ENCODE measurements at places on chromosomes 1 and 21.

- no peak for DNase-seq
Measured at GRCh38 chr1:227764019-227764391, 28.8 kb downstream of the SNAP47 start.

GRCh38 chr21:44823179-44823660 lies 5.4 kb upstream of the SUMO3 start:
- no peak for DNase-seq

DNA sequence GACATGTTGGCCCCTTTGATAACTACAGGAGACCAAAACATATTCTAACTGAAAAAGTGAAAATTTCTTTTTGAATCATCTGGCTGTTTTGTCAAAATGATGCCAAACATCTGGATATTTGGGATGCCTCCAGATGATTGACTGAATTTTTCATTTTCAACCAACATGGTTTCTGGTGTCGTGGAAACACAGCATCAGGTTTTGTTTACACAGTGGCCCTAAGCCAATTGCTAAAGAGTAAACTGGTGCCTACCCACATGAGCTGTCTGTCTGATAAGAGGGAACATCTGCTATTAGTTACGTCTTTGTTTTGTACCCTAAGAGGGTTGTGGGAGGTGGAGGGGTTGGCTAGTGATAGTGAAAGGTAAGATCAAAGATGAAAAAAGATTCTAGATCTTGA lies 204.8 kb downstream of the KCNK2 start:
- DNase-seq = no peak

- DNase-seq = no peak
Measured at GRCh38 chr21:44982558-44983250, 42.9 kb downstream of the SLX9 start.

DNA sequence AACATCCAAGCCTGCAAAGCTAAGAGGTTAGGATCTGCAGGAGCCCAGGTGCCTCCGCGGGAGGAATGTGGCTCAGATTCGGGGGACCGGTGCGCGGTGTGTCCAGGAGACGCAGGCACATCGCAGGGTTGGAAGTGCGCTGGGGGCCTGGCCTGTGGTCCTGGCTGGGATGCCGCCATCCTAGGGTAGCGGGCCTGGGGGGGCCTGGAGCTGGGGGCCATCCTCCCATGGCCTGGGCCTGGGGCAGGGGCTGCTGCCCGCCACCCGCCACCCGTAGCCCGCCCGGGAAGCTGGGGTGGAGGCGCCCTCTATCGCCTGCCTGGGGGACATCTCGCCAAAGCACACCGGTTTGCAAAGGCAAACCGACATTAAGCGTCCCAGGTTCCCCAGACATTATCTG lies 170.6 kb upstream of the ARHGEF16 start:
- DNase-seq = no peak

GRCh38 chr1:67618285-67619018 lies 66.5 kb upstream of the GADD45A start:
- DNase-seq = no peak

GRCh38 chr1:154142358-154142757 lies 12.5 kb downstream of the NUP210L start:
- no peak for DNase-seq

DNA sequence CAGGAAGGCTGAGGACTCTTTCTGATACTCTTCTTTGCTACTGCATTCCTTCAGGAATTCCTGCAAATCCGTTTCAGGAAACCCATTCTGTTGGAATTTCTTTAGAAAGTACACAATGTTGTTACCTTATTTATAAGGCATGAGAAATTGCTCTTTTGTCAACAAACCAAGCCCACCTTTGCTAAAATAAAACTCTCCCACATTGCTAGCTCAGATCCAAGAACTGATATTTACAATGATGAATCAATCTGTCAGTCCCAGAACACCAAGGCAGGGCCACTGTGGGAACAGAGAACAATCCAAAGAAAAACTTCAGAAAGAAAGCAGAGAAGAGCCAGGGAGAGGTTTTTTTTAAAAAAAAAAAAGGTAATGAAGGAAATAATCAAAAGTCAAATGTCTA lies 36.6 kb upstream of the LPAR3 start:
- DNase-seq = no peak

DNA sequence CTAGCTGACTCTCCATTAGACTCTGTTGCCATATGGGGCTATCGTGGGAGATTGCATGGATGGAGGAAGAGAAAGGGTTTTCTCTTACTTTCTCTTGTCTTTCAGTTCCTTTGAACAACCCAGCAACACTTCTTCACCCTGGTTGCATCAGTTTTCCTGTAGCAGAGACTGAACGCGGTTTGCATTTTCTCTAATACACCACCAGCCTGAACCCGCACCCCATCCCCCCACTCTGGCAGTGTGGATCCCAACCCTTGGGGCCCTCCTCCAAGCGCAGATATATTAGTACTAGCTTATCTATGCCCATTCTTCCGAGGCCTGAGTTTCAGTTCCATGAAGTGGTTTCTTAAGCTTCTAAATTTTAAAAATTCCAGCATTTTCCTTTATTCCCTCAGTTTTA lies 12.6 kb downstream of the DR1 start:
- no peak for DNase-seq

DNA sequence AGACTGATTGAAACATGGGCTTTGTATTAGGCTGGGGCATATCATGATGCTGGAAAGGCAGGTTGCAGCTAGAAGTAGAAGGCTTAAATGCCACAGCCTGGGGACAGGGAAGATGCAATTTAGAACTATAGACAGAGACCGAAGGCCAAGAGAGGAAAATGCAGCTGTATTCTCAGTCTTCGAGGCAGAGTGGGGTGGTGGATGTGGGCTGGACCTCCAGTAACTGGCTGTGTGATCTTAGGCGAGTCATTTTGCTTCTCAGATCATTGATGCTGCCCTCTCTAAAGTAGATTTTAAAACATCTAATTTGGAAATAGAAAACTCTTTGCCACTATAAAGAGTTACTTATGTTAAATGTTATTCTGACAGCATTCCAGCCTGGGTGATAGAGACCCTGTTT lies 17.7 kb upstream of the SH2D2A start:
- DNase-seq = no peak

- DNase-seq = no peak
Measured at GRCh38 chr1:33176362-33176850, 5.4 kb downstream of the TRIM62 start.

DNA sequence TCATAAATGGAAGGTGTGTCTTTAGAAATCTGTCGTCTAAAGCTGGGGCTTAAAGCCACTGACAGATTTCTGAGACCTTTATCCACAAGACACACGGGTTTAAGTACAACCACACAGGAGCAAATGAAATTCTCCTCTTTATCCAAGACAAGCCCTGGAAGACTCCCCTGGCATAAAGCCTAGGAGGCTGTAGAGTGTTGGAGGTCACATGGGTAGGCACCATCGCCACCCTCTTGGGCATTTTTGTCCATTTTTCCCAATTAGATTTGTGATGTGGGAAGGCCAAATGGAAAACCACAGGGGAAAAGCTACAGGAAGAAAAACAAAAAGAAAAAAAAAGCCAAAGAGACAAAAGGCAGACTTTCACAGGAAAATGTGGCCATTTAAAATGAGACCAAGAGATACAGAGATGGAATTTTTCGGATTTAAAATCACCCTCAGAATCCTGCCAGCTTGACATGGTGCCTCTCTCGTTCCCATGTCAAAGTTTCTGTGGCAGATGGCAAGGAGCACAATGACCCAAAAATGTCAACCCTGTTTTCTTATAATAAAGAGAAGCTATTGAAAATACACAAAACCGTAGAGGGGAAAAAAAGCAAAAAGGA lies 91.9 kb downstream of the PLD5 start:
- no peak for DNase-seq

GRCh38 chr1:100308777-100309176 lies 42.8 kb downstream of the RTCA start:
- DNase-seq = no peak

DNA sequence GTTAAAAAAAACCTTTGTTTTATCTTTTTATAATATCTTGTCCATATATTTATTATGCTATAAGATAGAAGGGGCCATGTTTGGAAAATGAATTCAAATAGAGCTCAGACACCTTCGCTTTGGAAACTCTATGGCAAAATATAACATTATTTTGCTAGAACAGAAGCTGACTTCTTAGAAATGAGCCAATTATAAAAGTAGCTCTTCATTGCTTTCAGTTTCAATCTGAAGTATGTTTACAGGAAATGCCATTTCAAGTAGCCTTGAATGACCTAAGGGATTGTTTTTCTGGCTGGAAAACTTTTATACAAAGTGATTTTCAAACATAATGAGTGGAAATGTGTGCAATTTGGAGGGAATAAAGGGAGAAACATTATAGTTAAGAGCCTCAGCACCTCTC lies 37.8 kb upstream of the GBP5 start:
- DNase-seq = no peak
